Esophagus muscularis mucosa (tissue), 4 donors: ENCODE measurements at places on chromosomes 13 and 19. TPM values are rescaled to one million over a fixed set of nuclear protein-coding genes. Genes with fewer than 3 reads are reported as not detected.

DNA sequence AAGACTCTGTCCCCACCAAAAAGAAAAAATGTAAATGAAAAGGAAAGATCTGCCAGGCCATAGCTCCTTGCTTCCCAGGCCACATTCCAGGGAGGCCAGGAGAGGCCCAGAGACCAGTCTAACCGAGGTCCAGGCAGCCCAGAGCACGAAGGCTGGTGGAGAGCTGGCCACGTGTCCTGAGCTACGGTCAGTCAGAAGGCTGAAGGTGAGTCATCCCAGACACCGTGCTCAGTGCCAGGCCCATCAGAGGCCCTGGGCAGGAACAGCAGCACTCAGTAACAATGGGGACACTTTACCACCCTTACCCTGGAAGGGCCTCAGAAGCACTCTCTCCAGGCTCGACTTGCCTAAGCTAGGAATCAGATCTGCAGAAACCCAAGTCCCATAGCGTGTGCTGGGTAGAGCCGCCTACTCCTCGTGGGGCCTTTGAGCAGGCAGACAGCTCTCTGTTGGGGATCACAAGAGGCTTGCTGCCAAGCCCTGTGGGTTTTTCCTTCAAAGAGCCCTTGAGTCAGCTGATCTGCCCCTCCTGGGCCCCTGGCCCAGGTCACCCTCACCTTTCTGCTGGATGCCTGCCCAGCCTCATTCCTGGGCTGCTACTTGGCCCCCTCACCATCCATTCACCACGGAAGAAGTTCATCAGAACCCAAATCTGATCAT lies 11.6 kb upstream of the DNMT1 start:
- H3K4me1 ChIP-seq, result no peaks in the 10 kb centered on the region
- no peak overlapping the region for H3K4me3 ChIP-seq
- H3K27me3 ChIP-seq, result no peaks in the 10 kb centered on the region
- H3K36me3 ChIP-seq, result no peaks in the 10 kb centered on the region
- DNase-seq, result no peak

- no peak for DNase-seq
- H3K36me3 ChIP-seq, result no peaks in the 10 kb centered on the region
- H3K27me3 ChIP-seq, result no peaks in the 10 kb centered on the region
- H3K4me3 ChIP-seq, result no peak overlapping the region
- no peak overlapping the region for H3K27ac ChIP-seq
Observed at GRCh38 chr13:62193919-62194318, 778.3 kb upstream of the PCDH20 start.

DNA sequence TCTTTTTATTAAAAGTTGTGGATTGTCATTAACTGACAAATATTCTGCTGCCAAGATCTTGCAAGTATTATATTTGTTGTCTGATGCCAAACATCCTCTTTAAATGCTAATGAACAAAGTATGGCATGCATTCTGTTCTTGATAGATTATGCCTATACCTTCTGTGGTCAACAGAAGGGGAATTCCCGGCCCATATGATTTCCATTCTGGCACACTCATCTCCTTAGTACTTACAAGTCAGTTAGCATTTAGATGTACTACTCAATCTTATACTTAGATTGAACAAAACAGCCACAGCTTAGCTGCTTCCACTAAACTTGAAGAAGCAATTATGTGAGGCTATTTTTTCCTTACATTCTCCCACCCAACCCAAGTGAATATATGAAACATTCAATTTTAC lies 246.1 kb upstream of the DACH1 start:
- no peaks in the 10 kb centered on the region for H3K4me1 ChIP-seq
- H3K4me3 ChIP-seq, result no peak overlapping the region
- H3K27me3 ChIP-seq, result no peaks in the 10 kb centered on the region
- H3K27ac ChIP-seq, result no peak overlapping the region
- DNase-seq, result no peak
- no peaks in the 10 kb centered on the region for H3K36me3 ChIP-seq

DNA sequence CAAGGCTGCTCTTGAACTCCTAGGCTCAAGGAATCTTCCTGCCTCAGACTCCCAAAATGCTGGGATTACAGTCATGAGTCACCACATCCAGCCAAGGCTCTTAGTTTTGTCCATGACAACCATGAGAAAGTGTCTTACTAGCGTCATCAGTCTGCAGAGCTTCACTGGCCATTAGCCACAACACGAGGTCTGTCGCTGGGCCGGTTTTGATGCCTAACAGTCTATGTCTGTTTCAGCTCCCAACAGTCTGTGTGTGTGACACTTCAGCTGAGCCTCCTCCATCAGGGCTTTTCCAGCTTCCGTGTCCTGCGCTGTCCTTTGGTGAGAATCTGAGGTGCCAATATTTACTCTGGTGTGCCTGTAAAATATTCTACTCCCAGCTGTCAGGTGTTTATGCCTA lies 47.6 kb downstream of the CEP89 start:
- no peak overlapping the region for H3K27ac ChIP-seq
- DNase-seq, result no peak
- H3K4me3 ChIP-seq, result no peak overlapping the region
- no peaks in the 10 kb centered on the region for H3K27me3 ChIP-seq
- H3K4me1 ChIP-seq, result no peaks in the 10 kb centered on the region

GRCh38 chr19:56837492-56838023 lies 3.0 kb downstream of the PEG3 start:
- H3K36me3 ChIP-seq, result no peaks in the 10 kb centered on the region
- H3K4me1 ChIP-seq, result peaks cover 22% of the 10 kb centered on the region
- no peak for DNase-seq
- H3K4me3 ChIP-seq, result peak overlapping the region; percentile 53
- peak overlapping the region; percentile 86 for H3K27ac ChIP-seq

GRCh38 chr19:1917926-1918325 lies 12.7 kb downstream of the ADAT3 start:
- H3K27me3 ChIP-seq, result no peaks in the 10 kb centered on the region
- H3K4me3 ChIP-seq, result no peak overlapping the region
- DNase-seq, result no peak
- H3K27ac ChIP-seq, result no peak overlapping the region
- H3K36me3 ChIP-seq, result peaks cover 92% of the 10 kb centered on the region
- H3K4me1 ChIP-seq, result no peaks in the 10 kb centered on the region

GRCh38 chr19:13029893-13030292 lies 34.6 kb downstream of the NFIX start:
- DNase-seq, result no peak
- H3K4me1 ChIP-seq, result peaks cover 98% of the 10 kb centered on the region
- H3K36me3 ChIP-seq, result peaks cover 6% of the 10 kb centered on the region
- H3K4me3 ChIP-seq, result no peak overlapping the region
- no peaks in the 10 kb centered on the region for H3K27me3 ChIP-seq

GRCh38 chr13:41428155-41428554 lies 29.2 kb upstream of the RGCC start:
- H3K27me3 ChIP-seq, result no peaks in the 10 kb centered on the region
- H3K36me3 ChIP-seq, result no peaks in the 10 kb centered on the region
- no peak overlapping the region for H3K27ac ChIP-seq
- H3K4me3 ChIP-seq, result peak overlapping the region; percentile 50
- H3K4me1 ChIP-seq, result peaks cover 7% of the 10 kb centered on the region

- no peak overlapping the region for H3K27ac ChIP-seq
- no peak overlapping the region for H3K4me3 ChIP-seq
- no peak for DNase-seq
Observed at GRCh38 chr19:42473686-42474085, 30.9 kb upstream of the CXCL17 start.

- H3K4me3 ChIP-seq, result peak within 1 kb of the TSS; percentile 50
- no peak for DNase-seq
- peaks cover 62% of the 10 kb centered on the region for H3K4me1 ChIP-seq
- peaks cover 100% of the 10 kb centered on the region for H3K27me3 ChIP-seq
- H3K27ac ChIP-seq, result no peak within 1 kb of the TSS
Observed at GRCh38 chr13:27919934-27920676, at the start of gene PDX1. Gene PDX1 (plus strand): TSS chr13:27920000. CDS start chr13:27920139, 139 bp downstream.

- H3K27me3 ChIP-seq, result no peaks in the 10 kb centered on the region
- no peak for DNase-seq
- H3K4me3 ChIP-seq, result no peak overlapping the region
- no peaks in the 10 kb centered on the region for H3K4me1 ChIP-seq
- no peaks in the 10 kb centered on the region for H3K36me3 ChIP-seq
- H3K27ac ChIP-seq, result no peak overlapping the region
Observed at GRCh38 chr13:73631411-73631810, 502.8 kb downstream of the KLF12 start.

The KIR3DL2 gene
- not detected for total RNA-seq

The DACT3 gene
- total RNA-seq, result 77.8 TPM

The FFAR1 gene
- not detected for total RNA-seq

The SETDB2 gene
- 13.3 TPM for total RNA-seq

The UBE2L5 gene
- total RNA-seq, result not detected

The CEACAM20 gene
- not detected for total RNA-seq

The VMAC gene
- total RNA-seq, result 9.0 TPM

The C19orf85 gene
- not detected for total RNA-seq
